ENCODE measurements at places on chromosomes 16 and 17.

GRCh38 chr16:84529607-84530006 lies 25.1 kb upstream of the MEAK7 start:
- DNase-seq, result no peak

DNA sequence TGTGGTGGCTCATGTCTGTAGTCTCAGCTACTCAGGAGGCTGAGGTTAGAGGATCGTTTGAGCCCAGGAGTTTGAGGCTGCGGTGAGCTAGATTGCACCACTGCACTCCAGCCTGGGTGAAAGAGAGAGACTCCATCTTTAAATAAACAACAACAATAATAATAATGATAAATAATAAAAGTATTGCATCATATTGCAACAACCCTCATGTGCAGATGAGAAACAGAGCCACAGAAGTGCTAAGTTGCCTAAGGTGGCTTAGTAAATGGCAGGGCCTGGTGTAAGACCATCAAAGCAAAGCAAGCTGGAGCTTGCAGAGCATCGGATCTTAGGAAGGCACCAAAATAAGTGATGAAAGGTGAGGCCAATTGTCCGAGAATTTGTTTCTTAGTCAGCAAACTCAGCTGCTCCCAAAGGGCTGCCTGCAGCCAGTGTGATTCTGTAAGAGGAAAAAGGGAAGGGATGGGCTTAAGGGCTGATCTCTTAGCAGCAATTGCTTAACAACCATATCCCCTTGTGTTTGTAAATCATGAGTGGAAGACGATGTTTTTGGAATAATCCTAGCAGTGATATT lies 45.3 kb upstream of the HS3ST3A1 start:
- no peak for DNase-seq

GRCh38 chr16:72947379-72948237 lies 100.3 kb downstream of the ZFHX3 start:
- DNase-seq, result no peak

GRCh38 chr16:73051961-73052360 lies 4.0 kb upstream of the ZFHX3 start:
- DNase-seq, result no peak

DNA sequence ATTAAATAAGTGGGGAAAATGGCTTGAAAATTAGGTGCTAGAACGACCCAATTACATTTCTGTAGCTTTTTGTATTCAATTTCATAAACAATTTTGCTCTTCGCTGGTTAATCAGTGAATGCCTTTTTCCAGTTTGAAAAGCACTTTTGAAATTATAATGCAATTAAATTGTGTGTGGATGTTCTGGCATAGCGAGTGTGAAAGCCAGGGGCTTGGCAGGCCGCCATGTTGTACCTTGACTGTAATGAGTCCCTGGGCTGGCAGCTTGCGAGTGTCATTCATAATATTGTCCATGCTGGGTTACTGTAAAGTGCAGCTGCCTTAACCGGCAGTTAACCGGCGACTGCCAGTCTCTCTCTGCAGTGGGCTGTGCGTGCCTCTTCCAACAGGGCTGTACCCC lies 177.8 kb downstream of the CCDC182 start:
- DNase-seq, result no peak

DNA sequence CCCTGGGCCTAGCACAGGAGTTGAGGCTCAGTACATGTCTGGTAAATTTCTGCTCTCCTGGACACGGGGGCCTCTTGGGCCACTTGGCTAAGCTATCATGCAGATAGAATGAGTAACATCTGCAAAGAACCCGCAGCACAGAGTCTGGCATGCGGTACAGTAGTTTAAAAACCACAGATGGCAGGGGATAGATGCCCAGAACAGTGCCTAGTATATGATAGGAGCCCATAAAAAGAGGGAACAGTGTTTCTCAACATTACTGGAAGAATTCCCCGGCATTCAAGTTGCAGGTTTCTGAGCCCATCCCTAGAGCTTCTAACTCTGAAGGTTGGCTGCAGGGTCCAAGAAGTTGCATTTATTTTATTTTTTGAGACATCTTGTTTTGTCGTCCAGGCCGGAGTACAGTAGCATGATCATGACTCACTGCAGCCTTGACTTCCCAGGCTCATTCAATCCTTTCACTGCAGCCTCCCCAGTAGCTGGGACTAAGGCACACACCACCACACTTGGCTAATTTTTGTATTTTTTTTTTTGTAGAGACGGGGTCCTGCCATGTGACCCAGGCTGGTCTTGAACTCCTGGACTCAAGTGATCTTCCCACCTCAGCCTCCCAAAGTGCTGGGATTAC lies 5.8 kb downstream of the CDIPT start:
- no peak for DNase-seq

GRCh38 chr17:71157297-71157696 lies 963.5 kb upstream of the SOX9 start:
- DNase-seq, result no peak

GRCh38 chr17:83108709-83109108 lies 29.3 kb downstream of the METRNL start:
- no peak for DNase-seq

Data from stimulated activated CD4-positive, alpha-beta T cell treated with anti-CD3 and anti-CD28 coated beads, Interleukin-4, amount 100 ng/mL, for 1 hour (primary cell).